ENCODE measurements at places on chromosomes 7 and 10.

GRCh38 chr7:136293841-136294391, 316.8 kb upstream of the MTPN start:
- DNase-seq = no peak

DNA sequence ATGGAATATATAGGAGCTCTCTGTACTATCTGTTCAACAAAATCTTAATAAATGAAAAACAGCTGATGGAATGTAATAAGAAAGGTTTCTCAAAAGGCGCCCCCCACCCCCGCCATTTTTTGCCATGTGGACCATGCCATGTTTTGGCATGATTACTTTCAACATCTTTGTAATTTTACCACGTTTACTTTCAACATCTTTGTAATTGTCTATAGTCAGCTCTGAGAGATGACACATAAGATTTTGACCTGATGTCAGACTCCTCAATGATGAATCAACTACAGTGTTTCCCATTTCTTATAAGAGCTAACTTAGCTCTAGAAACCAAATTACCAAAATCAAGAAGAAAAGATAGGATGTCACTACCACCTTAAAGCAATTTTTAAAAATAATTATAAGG, 144.9 kb upstream of the AHR start:
- no peak for DNase-seq

- DNase-seq = no peak
Observed at GRCh38 chr10:25226775-25227682, 52.2 kb downstream of the GPR158 start.

- DNase-seq = no peak
Observed at GRCh38 chr7:21656081-21656480, 113.2 kb downstream of the DNAH11 start.

GRCh38 chr10:6795541-6795940, 215.5 kb upstream of the PRKCQ start:
- DNase-seq = no peak

DNA sequence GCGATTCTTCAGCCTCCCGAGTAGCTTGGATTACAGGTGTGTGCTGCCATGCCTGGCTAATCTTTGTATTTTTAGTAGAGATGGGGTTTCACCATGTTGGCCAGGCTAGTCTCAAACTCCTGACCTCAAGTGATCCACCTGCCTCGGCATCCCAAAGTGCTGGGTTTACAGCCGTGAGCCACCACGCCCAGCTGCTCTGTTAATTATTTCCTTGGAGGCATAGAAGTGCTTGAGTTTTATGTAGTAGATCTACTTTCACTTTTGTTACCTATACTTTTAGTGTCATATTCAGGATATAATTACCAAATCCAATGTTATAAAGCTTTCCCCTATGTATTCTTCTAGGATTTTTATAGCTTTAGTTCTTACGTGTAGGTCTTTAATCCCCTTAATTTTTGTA, 1093.0 kb downstream of the GATA3 start:
- no peak for DNase-seq

DNA sequence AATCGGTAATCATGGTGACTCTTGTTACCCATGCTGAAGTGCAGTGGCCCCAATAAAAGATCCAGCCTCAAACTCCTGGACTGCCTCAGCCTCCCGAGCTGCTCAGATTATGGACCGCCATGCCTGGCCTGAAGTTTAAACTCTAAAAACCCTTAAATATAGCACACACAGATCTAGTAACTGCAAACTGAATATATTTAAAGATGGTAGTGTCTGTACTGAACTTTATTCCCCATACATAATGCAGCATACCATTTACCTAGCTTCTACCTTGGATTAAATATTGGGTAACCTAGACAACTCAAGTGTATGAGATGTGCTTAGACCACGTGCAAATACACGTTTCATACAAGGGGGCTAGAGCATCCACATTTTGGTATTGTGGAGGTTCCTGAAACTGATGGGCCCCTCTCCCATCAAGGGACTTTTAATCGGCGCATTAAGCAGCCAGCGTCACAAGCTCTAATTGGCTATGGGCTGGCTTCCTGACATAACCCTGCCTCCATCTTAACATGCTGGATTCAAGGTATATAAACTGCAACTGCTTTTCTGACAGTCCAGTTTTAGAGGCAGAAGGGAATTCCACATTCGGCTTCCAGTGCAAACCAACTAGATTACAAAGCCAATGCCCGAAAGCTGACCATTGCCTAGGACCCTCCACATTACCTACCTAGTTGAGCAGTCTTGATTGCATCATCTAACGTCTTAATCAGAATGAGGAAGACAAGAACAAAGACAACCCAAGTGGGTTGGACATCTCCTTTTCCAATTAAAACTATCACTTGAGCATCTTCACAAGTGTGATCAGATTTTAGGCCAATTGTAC, 13.0 kb downstream of the HNRNPA2B1 start:
- DNase-seq = no peak

DNA sequence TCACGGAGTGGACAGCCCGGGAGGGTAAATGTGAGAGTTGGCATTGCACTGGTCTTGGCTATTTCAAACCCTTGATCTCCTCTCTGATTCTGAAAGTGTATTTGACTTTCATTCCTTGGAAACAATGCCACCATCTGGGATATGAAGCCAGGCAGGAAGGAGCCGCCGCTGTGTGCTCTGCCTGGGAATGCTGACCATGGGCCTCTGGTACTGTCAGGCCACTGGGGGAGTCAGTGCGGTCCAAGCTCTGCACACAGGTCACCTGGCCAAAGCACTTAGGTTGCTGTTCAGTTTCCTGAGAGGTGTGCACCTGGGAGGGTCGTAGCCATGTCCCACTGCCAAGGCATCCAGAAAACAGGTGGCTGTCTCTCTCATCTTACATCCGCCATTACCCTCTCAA, 68.5 kb upstream of the SHH start:
- no peak for DNase-seq

GRCh38 chr7:47323904-47324303, 258.0 kb downstream of the TNS3 start:
- DNase-seq = no peak

DNA sequence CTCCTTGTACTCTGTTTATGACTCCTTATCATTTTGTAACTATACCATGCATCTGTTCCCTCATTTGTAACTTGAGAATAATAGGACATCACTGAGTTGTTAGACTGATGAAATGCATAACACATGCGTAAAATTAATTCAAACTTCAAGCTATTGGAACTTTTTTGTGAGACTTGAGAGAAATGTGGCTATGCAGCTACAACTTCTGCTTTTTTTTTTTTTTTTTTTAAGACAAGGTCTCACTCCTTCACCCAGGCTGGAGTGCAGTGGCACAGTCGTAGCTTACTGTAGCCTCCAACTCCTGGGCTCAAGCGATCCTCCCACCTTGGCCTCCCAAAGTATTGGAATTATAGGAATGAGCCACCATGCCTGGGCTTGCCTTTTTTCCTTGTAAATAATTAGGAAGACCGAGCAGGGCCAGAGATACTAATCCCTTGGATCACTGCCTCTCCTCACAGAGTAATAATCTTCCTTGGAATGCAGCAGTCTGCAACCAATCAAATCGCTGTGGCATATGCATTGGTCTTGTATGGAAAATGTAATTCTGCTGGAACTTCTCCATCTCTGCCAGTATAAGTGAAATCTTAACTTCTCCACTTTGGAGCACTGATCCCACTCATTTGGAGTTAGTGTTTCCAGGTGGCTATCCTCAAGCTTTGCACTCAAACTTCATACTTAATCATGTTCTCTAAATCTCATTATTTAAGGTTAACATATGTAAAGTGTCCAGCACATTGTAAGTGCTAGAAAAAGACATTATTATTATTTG, 2.0 kb upstream of the PANK1 start:
- no peak for DNase-seq

GRCh38 chr7:14048889-14049288, 59.4 kb upstream of the ETV1 start:
- no peak for DNase-seq

DNA sequence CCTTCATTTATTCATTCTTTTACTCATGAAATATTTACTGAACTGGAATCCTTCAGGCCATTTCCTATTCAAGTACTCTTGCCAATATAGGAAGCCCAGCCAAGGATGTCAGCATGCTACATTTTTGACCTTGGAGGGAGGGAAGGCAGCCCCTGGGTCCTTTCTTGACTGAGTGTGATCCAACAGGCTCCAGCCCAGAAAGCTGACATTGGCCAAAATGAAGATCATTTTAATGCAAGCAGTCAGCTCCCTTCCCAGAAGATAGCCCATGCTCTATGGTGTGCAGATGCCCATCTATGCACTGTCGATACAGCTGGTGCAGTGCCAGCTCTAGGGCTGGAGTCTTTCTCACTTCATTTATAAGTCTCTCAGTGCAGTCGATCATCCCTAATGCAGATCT, 646.0 kb downstream of the KCNMA1 start:
- no peak for DNase-seq

DNA sequence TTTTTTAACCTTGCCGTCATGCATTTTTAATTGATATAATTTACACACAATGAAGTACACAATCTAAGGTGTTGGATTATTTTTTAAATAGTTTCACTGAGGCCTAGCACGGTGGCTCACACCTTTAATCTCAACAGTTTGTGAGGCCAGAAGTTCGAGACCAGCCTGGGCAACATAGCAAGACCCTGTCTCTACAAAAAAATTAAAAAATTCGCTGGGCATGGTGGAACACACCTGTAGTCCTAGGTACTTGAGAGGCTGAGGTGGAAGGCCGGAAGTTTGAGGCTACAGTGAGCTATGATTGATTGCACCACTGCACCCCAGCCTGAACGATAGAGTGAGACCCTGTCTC, 92.8 kb upstream of the OIT3 start:
- no peak for DNase-seq

- no peak for DNase-seq
Observed at GRCh38 chr10:1120801-1121211, 64.6 kb downstream of the WDR37 start.

GRCh38 chr10:24519950-24520349, 203.7 kb downstream of the ARHGAP21 start:
- DNase-seq = no peak

DNA sequence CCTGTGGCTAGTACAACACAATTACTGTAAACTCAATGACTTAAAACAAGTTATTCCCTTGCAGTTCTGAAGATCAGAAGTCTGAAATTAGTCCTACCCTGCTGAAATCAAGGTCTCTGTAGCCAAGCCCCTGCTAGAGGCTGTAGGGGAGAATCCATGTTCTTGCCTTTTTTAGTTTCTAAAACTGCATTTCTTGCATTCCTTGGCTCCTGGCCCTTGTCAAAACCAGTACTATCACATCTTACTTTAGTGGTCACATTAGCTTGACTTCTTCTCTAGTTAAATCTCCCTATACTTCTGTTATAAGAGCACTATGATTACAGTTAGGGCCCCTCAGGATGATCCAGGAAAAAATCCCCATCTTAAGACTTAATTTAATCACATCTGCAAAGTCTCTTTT, 567.0 kb downstream of the GFRA1 start:
- no peak for DNase-seq

DNA sequence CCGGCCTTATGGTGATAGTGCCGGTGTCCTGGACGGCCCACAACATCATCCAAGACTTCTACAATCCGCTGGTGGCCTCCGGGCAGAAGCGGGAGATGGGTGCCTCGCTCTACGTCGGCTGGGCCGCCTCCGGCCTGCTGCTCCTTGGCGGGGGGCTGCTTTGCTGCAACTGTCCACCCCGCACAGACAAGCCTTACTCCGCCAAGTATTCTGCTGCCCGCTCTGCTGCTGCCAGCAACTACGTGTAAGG, 713 bp downstream of the CLDN4 start:
- no peak for DNase-seq

- DNase-seq = peak; percentile 78
Observed at GRCh38 chr7:139645572-139646523, 122.4 kb downstream of the CLEC2L start.

- DNase-seq = no peak
Observed at GRCh38 chr10:51459476-51459875, 239.9 kb downstream of the CSTF2T start.

DNA sequence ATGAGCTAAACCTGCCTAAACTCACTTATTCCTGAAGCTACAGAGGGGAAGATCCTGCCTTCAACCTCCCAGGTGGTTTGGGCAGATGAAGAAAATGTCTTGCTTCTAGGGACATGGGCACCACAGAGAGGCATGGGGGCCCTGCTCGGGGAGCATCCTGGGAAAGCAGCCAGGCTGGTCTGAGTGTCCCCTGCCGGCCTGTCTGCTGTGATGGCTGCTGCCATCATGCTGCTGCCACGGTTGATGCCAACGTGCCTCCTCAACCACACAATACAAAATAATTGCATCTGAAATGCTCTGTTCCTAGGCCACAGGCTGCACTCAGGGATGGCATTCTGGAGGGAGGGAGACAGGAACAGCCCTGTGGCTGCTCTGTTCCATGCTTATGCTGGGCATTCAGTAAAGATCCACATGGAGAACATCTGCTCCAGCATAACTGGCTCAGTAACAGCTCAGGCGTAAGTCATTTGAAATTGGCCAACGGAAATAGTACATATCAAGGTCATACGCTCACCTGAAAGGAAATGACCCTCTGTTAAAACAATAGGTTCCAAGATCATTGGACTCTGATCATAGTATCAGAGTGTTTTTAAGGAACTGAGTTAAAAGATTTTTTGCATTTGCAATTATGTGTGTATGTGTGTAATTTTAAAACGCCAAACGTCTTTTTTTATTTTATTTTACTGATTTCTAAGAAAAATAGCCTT, 299.0 kb downstream of the TNS3 start:
- DNase-seq = no peak

- no peak for DNase-seq
Observed at GRCh38 chr10:63228237-63228636, 95.1 kb downstream of the NRBF2 start.

- DNase-seq = no peak
Observed at GRCh38 chr7:39686261-39686924, 63.0 kb downstream of the RALA start.

- no peak for DNase-seq
Observed at GRCh38 chr7:106608661-106609060, 52.3 kb downstream of the CCDC71L start.

DNA sequence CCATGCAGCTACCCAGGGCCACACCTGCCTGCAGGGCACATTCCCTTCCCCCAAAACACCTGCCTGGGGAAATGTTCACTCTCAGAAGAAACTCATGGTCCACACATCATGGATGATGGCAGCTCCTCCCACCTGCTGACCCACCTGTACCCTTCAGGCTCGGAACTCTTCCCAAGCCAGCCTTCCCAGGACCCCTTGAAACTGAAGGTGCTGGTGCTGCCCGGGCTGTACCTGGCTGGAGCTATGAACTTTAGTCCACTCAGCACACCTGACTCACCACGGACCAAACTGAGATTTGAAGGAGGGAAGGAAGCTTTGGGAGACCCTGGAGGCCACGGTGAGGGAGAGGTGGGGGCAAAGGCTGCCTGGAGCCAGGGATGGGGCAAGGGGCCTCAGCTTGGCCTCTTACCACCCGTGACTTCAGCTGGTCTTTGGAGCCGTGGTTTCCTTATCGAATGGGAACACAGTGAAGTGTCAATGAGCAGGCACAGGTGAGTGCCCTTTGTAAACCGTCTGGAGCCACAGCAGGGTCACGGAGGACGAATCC, 30.1 kb upstream of the INPP5A start:
- no peak for DNase-seq

- DNase-seq = peak; percentile 77
Observed at GRCh38 chr7:99374111-99375064, at the start of gene ARPC1B. Gene ARPC1B, plus strand, starts transcription at chr7:99374730. Its CDS starts 10,985 bp downstream, at chr7:99385715.

GRCh38 chr10:132812520-132812919, 26.6 kb upstream of the NKX6-2 start:
- DNase-seq = no peak

Data from T-helper 1 cell (primary cell).